ENCODE measurements at places on chromosomes 1 and 21. TPM values are rescaled to one million over a fixed set of nuclear protein-coding genes. Genes with fewer than 3 reads are reported as not detected.

The VWA1 gene
- 2.0 TPM for total RNA-seq

The IFNLR1 gene
- total RNA-seq: not detected

The NR5A2 gene
- 0.03 TPM for total RNA-seq

The PLEKHN1 gene
- 0.93 TPM for total RNA-seq

The TMEM52 gene
- total RNA-seq: not detected

The GJC2 gene
- total RNA-seq: 16.8 TPM

The AQP10 gene
- not detected for total RNA-seq

The SGIP1 gene
- total RNA-seq: 0.34 TPM

The DISC1 gene
- 5.0 TPM for total RNA-seq

The SYPL2 gene
- 0.24 TPM for total RNA-seq

The NCAM2 gene
- 4.8 TPM for total RNA-seq

The UBE2J2 gene
- 26.2 TPM for total RNA-seq

The TFF3 gene
- not detected for total RNA-seq

The KAZN gene
- total RNA-seq: 1.7 TPM

The OR2T6 gene
- not detected for total RNA-seq

The BSND gene
- total RNA-seq: not detected

The NEXN gene
- total RNA-seq: 5.6 TPM

The TIAM1 gene
- total RNA-seq: 7.0 TPM

The MAP3K7CL gene
- 21.7 TPM for total RNA-seq

The CCDC27 gene
- not detected for total RNA-seq

The NUF2 gene
- 74.7 TPM for total RNA-seq

The ANKRD45 gene
- total RNA-seq: 0.96 TPM

The CAMSAP2 gene
- 57.9 TPM for total RNA-seq

The NKAIN1 gene
- total RNA-seq: 3.3 TPM

The HCRTR1 gene
- total RNA-seq: not detected

The TMEM269 gene
- not detected for total RNA-seq

The KRTAP19-3 gene
- not detected for total RNA-seq

The KRTAP13-2 gene
- not detected for total RNA-seq

The CLCNKB gene
- total RNA-seq: not detected

The RSRP1 gene
- 22.4 TPM for total RNA-seq

The TINAGL1 gene
- 257 TPM for total RNA-seq

The PEX10 gene
- 24.0 TPM for total RNA-seq

The RRP1 gene
- 77.7 TPM for total RNA-seq

The LGR6 gene
- total RNA-seq: not detected

The AIRE gene
- total RNA-seq: not detected

The CLCA1 gene
- total RNA-seq: not detected

The BGLAP gene
- 2.3 TPM for total RNA-seq

The HSPB7 gene
- not detected for total RNA-seq

The MSH4 gene
- total RNA-seq: 0.05 TPM

The FCRL1 gene
- not detected for total RNA-seq

The SLC44A5 gene
- 3.7 TPM for total RNA-seq

The PCP4L1 gene
- not detected for total RNA-seq

The NBPF19 gene
- 5.3 TPM for total RNA-seq

The ADCY10 gene
- total RNA-seq: not detected

The ALX3 gene
- total RNA-seq: not detected

The RNU1-2 gene
- 255 TPM for total RNA-seq

Data from A172 (cell line).